Islet precursor cell (in vitro differentiated cells): ENCODE measurements at places on chromosomes 1 and 21.

GRCh38 chr1:15028102-15028501 is 125.4 kb upstream of the TMEM51 start:
- peak; percentile 92 for DNase-seq

GRCh38 chr21:17688912-17689874 is 76.5 kb upstream of the BTG3 start:
- DNase-seq, result peak; percentile 87

DNA sequence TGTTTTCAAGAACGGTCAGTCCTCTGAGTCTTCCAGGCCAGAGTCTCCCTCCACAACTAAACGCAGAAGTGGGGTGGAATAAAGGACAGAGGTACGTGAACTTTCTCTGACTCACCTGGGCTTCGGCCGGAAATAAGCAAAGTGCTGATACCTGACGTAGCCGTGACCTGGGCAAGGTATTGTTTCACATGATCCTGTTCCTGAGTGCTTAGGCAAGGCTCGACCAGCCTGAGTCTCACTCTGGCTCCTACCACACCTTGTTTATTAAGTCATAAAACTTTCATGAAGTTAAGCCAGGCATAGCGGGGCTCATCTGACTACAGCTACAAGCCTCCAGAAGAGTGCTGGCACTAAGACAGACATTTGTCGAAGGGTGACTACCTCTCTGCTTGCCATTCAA is 327.5 kb downstream of the SETD4 start:
- DNase-seq, result no peak

DNA sequence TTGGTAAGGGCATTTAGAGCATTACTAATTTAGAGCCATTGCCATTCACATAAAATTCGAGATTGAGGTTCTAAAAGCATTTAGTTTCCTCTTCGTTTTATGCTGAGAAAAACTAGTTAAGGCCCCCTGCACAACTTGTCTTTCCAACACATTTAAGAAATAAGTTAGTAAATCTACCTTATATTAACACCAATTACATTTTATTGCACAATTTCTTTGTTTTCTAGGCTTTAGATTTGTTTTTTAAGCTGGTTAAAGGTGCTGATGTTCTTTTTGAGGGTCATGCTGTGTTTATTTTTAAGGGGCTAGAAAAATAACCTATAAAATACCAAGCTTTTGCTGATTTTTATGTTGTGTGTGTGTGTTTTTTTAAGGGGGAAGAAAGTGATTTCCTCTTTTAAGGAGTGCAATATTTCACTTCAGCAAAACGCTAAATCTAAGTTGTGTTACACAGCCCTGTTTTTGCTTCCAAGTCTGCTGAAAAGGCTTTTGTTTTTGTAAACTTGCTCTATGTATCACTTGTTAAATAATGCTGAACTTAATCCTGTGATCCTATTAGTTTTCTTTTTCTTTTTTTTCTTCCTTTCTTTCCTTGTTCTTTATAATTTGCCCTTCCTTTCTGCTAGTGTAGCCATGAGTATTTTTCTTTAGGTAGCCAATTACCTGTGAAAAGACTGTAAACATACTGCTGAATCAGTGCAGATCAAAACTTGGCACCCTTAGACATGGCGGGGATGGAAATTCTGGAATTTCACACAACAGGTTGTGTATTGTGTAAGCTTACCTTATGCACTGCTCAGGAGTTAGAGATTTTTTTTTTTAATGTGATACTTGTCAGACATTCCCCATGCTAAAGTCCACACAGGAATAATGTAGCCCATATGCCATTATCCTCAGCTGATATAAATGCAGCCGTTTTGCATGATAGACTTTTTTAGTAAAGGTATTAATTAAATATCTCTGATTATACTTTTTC is 1.5 kb downstream of the CEPT1 start:
- no peak for DNase-seq

GRCh38 chr1:180616439-180616838 is 15.4 kb upstream of the XPR1 start:
- no peak for DNase-seq
